IPS DF 6.9 (cell line): ENCODE measurements at places on chromosomes 5 and 9.

DNA sequence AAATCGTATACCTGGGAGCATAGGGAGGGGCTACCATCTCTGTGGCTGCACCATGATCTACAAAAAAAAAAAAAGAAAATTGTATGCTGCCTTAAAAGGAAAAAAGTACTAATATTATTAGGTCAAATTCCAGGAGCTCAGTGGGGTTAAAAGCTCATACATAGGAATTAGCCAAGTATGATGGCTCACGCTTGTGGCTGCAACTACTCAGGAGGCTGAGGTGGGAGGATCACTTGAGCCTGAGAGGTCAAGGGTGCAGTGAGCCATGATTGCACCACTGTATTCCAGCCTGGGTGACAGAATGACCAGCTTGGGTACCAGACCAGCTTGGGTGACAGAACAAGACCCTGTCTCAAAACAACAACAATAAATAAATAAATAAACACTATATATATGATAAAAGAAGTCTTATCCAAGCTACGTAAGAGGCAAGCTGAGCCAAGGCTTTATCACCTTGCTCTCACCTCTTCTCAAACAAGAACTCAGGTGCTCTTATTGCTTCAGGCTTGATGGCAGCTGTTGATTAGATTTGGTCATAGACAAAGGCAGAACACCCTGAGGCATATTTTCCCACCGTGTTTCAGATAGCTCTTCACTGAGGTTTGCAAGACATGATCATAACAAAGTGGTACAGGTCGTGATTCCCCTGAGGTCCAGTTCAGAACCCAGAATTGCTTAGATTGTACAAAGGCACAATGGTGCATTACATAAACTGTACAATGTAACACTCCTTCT, 3.3 kb upstream of the FBXW11 start:
- no peak for DNase-seq

DNA sequence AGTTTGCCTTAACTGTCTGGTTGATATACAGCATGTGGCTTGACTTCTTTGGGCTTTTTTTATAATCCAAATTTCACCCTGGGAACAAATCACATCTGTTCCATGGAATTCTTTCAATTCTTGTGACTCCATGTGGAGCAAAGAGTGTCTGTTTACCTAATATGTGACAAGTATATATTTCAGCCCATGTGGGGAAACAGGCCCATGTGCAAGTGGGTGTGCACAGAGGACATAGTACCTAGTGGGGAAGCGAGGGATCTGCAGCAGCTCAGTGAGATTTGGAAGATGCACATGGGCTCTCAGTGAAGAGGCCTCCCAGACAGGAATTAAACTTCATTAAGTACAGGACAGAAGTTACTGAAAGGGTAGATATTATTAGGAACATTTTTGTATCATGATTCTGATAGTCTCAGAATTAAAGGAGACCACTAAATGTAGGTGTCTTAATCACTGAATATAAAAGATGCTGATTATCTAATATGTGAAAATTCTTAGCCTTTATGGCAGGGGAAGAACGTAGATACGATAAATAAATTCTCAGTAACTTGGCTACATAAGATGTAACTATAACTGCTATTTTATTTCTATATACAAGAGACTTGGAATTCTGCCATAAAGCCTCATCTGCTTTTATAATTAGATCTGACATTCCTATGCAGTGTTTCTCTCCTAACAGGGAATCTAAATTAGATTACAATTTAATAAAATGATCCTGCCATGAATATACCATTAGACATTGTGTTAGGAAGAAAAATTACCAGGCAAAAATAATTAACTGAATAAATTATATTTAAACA, 181.2 kb downstream of the SLC12A2 start:
- DNase-seq = no peak

- no peak for DNase-seq
These were observed 43.0 kb upstream of the SLC46A2 start for GRCh38 chr9:112933696-112934095.

GRCh38 chr5:178249191-178249989, 16.8 kb upstream of the PHYKPL start:
- DNase-seq = no peak
